ENCODE measurements at places on chromosomes 7 and 10.

- no peak for DNase-seq
Observed at GRCh38 chr7:34982371-34983019, 54.8 kb downstream of the DPY19L1 start.

GRCh38 chr7:132480534-132480933, 95.7 kb downstream of the PLXNA4 start:
- DNase-seq = no peak

DNA sequence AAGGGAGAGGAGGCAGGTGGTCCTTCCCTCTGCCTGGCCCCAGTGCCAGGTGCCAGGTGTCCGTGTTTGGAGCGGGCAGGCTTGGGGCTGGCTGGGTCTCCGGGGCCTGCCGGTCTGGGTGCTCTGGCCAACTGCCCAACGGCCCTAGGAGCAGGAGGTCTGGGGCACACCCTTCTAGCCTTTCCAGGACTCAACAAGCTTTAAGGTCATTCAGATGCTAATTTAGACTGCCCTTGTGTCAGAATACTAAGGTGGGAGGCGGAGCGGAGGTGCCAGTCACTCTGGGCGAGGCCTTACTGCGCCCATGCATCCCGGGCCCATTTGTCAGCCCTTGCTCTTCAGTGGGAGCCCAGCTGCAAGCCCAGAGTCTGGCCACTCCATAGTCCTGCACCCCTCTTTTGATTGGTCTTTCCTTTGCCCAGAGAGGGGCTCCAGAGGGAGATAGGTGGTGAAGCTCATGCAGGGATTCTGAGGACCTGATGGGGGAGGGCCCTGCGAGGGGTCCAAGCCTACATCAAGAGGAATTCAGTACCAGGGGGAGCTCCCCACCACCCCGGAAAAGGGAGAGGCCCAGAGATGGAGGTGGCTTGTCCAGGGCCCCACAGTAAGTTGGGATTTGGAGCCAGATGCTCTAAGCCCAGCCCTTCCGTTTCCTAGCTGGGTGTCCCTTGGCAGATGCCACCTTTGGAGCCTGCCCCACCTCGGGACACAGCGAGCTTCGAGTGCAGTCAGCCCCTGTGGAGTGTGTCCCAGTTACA, 1.3 kb downstream of the PGAM2 start:
- DNase-seq = no peak

GRCh38 chr7:23349484-23350157, 50.5 kb downstream of the MALSU1 start:
- no peak for DNase-seq

DNA sequence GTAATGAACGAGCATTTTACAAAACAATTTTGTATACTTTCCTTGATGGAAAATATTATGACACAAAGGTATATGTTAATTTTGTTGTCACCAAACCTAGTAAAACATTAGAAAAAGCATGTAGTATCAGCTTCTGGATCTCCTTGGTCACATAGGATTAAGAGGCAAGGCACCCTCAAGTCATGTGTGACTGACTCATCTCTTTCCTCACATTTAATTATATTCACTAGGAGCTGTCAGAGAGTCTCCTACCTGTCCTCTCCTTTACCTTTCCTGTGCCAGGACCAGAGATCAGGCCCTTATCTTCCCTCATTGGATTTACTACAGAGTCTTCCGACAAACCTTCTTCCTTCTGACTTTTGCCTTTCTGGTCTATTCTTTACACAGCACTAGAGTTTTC, 111.3 kb upstream of the RPA3 start:
- no peak for DNase-seq

DNA sequence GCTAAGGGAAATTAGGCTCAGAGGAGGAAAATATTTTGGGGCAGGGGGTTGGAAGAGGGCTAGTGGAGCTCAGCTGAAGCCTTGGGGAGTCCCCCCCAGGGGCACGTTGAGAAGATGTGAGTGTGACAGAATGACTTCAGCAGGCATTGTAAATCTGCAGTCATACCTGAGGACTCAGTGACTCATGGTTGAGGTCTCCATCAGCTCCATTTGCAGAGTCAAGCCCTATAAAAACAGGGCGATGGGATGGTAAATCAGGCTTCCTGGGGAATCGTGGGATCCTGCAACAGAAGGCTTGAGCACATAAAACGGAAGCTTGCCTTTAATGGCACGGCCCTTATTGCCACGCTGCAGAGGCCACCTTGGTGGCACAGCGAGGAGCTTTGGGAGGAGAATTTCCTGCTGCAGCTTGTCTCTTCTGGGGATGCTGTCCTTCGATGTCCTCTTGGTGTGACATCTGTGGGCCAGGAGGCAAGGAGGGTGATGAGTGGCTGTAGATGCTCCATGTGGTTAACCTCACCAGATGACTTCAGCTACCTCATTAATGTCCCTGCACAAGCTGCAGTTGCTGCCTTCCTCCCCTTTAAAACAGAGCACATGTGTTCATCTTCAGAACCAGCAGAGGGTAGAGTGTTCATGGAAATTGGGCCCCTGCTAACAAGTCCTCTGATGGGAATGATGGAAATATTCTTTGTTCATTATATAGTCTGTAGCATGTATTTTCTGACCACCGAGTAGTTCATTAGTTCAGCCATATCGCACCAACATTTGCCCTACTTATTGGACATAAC, 285.9 kb downstream of the LRMDA start:
- DNase-seq = no peak

DNA sequence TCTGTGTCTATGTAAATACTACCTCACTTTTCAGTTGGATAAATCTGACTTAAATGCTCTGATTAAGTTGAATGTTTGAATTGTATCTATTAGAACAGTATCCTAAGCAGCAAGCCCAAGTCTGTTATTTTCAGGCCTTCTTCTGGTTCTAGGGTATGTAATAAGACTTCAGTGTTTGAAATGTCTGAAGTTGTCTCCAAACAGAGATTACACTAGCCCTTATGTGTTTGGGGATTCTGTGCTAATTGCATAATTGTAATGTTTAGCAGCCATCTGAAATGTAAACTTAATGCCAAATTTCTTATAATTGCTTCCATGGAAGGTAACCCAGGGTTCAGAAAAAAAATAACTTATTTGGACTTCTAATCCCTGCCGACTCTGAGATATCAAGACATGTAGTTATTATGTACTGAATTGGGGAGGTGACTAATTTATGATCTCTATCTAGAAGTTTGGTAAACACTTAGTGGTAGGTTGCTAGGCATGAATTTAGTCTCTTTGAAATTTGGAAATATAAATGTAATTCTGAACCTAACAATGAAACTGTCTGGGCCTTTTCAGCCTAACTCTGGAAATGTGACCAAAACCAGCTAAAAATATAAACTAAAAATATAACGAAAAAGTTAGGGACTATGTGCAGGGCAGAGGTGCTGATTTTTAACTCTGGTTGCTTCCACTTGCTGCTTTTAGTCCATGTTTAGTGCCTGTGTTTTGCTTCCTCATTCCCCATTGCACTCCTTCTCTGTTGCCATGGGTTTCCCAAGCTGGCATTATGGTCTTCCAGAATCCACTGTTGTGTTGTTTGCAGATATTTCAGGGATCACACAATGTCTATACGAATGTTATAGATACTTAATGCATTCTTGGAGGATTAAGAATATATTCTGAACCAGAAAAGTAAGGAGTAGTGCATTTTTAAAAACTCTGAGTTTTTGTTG, 54.8 kb downstream of the MCU start:
- no peak for DNase-seq

- no peak for DNase-seq
Observed at GRCh38 chr7:134742688-134743350, 36.6 kb upstream of the CALD1 start.

DNA sequence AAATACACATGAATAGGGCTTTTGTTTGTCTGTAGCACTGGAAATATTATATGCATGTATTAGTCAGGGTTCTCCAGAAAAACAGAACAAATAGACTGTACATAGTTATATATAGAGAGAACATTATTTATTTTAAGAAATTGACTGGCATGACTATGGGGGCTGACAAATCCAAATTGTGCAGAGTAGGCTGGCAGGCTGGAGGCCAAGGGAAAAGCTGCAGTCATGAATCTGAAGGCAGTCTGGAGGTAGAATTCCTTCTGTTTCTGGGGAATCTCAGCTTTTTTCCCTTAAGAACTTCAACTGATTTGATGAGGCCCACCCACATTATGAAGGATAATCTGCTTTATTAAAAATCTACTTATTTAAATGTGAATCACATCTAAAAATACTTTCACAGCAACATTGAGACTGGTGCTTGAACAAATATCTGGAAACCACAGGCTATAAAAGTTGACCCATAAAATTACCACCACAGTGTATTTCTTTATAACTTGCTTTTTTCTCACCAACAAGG, 344.2 kb upstream of the KIAA1217 start:
- no peak for DNase-seq

DNA sequence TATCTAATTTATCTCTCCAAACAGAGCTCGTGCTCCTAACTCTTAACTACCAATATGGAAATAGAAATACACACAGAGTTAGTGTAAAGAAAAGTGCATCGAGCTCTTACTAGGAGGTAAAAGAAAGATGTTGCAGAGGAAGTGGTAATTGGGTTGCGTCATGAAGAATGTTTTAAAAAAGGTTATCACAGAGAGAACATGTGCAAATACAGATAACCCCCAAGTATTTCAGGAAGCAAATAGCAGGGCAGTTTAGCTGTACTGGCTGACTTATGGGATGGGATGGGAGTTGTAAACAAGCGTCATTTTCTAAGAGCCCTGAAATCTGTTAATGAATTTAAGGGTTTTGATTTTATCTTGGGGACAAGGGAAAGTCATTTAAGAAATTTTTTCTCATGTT, 153.9 kb downstream of the AGMO start:
- DNase-seq = no peak

- DNase-seq = no peak
Observed at GRCh38 chr10:78960316-78960800, 108.4 kb upstream of the ZMIZ1 start.

- no peak for DNase-seq
Observed at GRCh38 chr7:52749880-52750279, 285.6 kb upstream of the POM121L12 start.

DNA sequence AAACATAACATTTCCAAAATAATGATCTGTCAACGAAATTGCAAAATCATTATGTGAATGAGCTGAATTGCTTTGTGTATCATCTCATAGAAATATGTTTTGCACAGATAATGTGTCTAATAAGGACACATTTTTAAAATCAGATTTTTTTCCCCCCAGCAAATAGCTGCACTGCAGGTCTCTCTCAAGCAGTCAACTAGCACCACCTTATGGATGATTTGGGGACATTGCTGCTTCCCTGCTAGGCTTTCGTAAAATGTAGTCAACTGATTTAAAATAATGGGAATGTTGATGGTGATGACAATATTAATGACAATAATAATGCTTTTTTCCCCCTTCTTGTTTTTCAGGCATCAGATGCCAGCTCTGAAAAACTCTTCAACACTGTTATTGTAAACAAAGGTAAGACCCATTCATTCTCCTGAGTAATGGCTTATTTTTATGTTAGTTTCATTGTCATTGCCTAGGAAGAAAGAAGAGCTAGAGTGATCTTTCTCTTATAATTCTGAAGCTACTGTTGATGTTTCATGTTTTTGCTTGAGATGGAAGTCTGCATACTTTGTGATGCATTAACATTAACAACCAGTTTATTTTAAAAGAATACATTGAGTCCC, 433.6 kb upstream of the GALNT17 start:
- no peak for DNase-seq

- DNase-seq = no peak
Observed at GRCh38 chr10:1745780-1746456, 8.6 kb upstream of the ADARB2 start.

DNA sequence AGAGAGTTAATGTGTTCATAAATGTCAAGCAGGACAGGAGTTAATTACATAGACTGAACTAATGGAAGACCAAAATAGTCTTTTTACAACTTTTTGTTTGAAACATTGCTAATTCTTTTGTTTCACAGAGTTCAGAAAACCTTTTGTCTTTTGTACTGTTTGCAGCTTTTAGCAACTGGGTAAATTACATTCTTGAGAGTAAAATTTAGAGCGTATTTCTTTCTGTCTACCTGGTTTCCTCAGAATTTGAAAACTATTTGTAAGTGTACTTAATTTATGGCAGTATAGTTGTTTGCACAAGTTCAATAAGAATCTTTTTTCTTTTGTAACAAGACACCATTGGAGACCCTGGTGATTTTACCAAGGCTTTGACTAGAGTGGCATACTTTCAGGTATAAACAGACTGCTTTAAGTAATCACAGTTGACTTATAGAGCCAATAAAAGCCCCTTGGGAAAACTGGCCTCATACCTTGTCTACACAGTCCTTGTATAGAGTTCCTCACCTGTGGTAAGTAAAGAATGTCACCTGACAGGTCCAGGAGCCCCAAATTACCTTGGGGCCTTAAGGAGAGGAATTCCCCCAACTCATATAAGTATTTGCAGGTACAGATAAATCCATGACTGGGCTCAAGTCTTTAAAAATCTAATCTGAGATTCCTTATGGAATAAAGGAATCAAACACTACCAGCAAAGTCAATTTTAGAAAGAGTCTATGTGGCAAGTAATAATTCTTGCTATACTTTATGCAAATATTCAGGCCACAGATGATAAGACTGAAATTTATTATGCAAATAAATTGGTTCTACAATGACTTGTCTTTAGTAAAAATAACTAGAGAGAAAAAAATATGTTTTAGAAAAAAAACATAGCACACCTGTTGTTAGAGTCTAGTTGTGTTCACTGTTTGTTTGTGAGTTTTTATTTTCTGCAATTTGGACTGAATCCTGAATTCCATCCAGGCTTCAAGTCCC, 23.6 kb upstream of the CREB3L2 start:
- no peak for DNase-seq

DNA sequence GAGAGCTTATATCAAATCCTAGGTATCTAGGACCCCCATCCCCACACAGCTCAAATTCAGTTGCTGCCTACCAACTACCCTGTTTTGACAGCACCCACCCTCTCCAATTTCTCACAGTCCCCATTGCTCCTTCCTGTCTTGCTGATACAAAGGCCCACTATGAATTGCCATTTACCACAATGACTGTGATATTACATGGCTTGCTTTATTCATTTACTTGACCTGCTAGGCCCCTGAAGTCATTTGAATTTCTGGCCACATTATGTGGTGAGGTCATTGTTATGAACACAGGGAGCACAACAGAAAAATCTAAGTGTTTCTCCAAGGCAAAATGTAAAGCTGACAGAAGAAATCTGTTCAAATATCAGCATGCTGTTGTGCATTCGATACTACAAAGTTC, 101.4 kb downstream of the PPP1R17 start:
- DNase-seq = no peak

DNA sequence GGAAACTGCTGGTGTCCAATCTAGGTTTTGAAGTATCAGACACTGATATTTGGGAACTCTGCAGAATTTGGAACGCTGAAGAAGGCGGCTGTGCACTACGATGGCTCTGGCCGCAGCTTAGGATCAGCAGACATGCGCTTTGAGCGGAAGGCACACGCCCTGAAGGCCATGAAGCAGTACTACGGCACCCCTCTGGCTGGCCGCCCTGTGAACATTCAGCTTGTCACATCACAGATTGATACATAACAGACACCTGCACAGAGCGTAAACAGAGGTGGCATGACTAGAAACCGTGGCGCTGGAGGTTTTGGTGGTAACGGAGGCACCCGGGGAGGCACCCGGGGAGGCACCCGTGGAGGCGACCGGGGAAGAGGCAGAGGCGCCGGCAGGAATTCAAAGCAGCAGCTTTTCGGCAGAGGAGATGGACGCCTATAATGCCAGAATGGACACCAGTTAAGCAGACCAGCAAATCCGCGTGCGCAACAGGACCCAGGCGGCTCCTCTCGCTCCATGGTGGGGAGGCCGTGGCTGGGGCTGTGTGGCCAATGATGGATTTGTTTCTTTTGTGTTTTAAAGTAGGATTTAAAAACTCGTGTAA, 22.2 kb upstream of the CCL24 start:
- DNase-seq = no peak

GRCh38 chr7:30795161-30795948, 24.1 kb downstream of the MINDY4 start:
- DNase-seq = no peak

Data from left forelimb (tissue), 1 donor.